ENCODE measurements at places on chromosomes 3 and 15.

DNA sequence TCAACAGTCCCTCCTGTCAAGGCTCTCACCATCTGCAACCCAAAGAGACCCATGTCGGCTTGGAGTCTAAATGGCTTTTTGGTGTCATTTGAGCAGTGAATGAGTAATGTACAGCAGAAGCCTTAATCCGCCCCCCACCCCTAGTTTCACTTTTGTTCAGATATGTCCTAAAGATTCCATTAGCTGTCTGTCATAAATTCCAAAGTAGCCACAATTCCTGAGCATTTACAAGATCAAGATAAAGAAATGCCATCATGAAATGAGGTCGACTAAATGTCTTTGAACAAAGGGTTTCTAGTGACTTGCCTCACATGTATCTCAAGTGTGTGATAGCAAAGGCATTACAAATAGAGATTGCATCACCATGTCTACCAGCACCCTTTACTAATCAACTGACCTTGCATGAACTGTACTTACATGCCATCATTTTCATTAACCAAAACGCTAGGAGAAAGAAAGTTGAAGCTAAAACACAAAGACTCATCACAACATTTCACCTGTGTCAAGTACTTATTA lies 123.8 kb upstream of the PHLDB2 start:
- H3K27me3 ChIP-seq: no peaks in the 10 kb centered on the region
- no peaks in the 10 kb centered on the region for H3K4me1 ChIP-seq
- H3K4me3 ChIP-seq: no peak overlapping the region
- no peak for DNase-seq
- no peak overlapping the region for H3K27ac ChIP-seq
- no peaks in the 10 kb centered on the region for H3K36me3 ChIP-seq

DNA sequence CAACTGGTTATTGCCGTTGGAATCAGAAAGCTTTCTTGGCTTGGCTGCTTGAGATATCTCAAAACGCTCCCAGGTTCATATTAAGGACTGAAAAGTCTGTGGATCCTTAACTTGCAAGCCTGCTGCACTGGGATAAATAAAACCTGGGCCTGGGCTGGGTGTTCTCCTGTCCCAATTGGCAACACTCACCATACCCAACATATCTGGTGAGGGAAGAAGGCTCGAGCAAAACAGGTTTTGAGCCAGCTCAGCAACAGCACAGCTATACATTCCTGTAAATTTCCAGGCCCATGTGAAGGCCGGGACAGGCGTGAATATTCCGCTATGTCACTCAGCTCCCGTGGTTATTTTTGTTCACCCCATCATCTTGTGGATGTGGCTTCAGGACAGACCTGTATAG lies 169.0 kb upstream of the BCL6 start:
- H3K27me3 ChIP-seq: no peaks in the 10 kb centered on the region
- DNase-seq: peak; percentile 70
- H3K36me3 ChIP-seq: no peaks in the 10 kb centered on the region
- H3K4me3 ChIP-seq: no peak overlapping the region
- peaks cover 5% of the 10 kb centered on the region for H3K4me1 ChIP-seq

DNA sequence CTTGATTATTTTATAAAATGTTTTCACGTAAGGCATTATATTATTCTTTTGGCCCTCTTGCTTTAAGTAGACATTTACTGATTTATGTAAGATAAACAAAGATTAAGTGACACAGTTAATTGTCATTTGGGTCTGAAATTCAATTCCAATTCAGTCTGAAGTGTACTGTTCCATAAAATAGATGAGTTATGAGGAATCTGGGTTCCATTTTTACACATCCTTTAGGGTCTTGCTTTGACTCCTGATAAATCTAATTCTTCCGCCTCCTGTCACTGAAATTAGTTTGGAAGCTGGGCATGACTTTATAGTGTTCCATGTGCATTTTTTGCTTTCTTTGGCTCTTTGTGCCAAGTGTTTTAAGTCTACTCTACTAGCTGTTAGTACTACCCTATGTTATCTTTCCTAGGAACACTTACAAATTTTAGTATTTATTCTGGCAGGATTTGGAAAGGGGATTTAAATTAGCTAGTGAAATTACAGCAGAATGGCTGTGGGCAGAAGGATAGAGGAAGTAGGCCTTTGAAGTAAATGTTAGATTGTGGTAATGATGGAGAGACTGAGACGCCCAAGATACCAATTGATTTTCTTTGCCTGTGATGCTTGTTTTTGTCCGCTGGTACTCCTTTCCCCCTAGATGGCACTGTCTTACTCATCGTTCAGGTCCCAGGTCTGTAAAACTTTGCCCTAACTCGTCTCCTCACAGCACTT lies 14.3 kb downstream of the ARL8B start:
- no peak overlapping the region for H3K4me3 ChIP-seq
- DNase-seq: no peak
- H3K27me3 ChIP-seq: no peaks in the 10 kb centered on the region
- peak overlapping the region; percentile 2 for H3K27ac ChIP-seq
- H3K4me1 ChIP-seq: no peaks in the 10 kb centered on the region

- no peaks in the 10 kb centered on the region for H3K27me3 ChIP-seq
- no peaks in the 10 kb centered on the region for H3K36me3 ChIP-seq
- no peak overlapping the region for H3K4me3 ChIP-seq
- peaks cover 14% of the 10 kb centered on the region for H3K4me1 ChIP-seq
- peak overlapping the region; percentile 39 for H3K27ac ChIP-seq
These were observed 66.9 kb downstream of the SMAD3 start for GRCh38 chr15:67132276-67132675.

GRCh38 chr3:28252001-28252431 lies 10.6 kb downstream of the CMC1 start:
- H3K36me3 ChIP-seq: no peaks in the 10 kb centered on the region
- H3K27ac ChIP-seq: no peak overlapping the region
- no peaks in the 10 kb centered on the region for H3K27me3 ChIP-seq
- H3K4me1 ChIP-seq: no peaks in the 10 kb centered on the region

GRCh38 chr3:147701195-147701594 lies 292.0 kb downstream of the ZIC1 start:
- no peak for DNase-seq
- H3K4me3 ChIP-seq: no peak overlapping the region
- no peak overlapping the region for H3K27ac ChIP-seq
- H3K36me3 ChIP-seq: no peaks in the 10 kb centered on the region

GRCh38 chr3:36166477-36166876 lies 213.8 kb upstream of the STAC start:
- H3K36me3 ChIP-seq: no peaks in the 10 kb centered on the region
- H3K4me1 ChIP-seq: no peaks in the 10 kb centered on the region
- H3K4me3 ChIP-seq: no peak overlapping the region
- H3K27me3 ChIP-seq: no peaks in the 10 kb centered on the region
- no peak overlapping the region for H3K27ac ChIP-seq
- no peak for DNase-seq

DNA sequence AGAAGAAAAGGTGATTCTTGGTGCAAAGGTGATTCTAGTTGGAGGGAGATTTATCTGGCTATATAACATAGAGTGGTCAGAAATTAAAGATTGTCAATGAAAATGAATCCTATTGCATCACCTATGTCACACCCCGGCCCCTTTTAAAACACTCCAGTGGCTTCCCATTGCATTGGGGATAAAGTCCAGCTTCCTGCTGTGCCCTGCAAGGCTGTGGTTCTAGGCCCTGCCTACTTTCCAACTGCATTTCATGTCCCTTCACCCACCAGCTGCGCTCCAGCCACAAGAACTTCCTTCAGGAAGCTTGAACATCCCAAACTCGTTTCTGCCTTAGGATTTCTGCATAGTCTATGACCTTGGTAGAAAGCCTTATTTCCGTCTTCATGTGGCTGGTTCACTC lies 118.7 kb upstream of the UMPS start:
- no peak overlapping the region for H3K4me3 ChIP-seq
- H3K27me3 ChIP-seq: no peaks in the 10 kb centered on the region
- no peak overlapping the region for H3K27ac ChIP-seq
- DNase-seq: no peak
- no peaks in the 10 kb centered on the region for H3K36me3 ChIP-seq

GRCh38 chr3:192727032-192727847 lies at the start of gene FGF12:
TSS of gene FGF12 (minus strand) at chr3:192727541.
- peak within 1 kb of the TSS; percentile 54 for H3K4me3 ChIP-seq
- H3K27me3 ChIP-seq: no peaks in the 10 kb centered on the region
- no peak within 1 kb of the TSS for H3K27ac ChIP-seq
- no peaks in the 10 kb centered on the region for H3K4me1 ChIP-seq

- H3K27ac ChIP-seq: peak overlapping the region; percentile 16
- no peaks in the 10 kb centered on the region for H3K36me3 ChIP-seq
- no peaks in the 10 kb centered on the region for H3K4me1 ChIP-seq
- no peaks in the 10 kb centered on the region for H3K27me3 ChIP-seq
- DNase-seq: no peak
These were observed 22.1 kb upstream of the TRA2B start for GRCh38 chr3:185959609-185960521.

GRCh38 chr3:155153242-155154186 lies 73.4 kb downstream of the MME start:
- no peak overlapping the region for H3K4me3 ChIP-seq
- H3K4me1 ChIP-seq: no peaks in the 10 kb centered on the region
- no peak for DNase-seq
- no peaks in the 10 kb centered on the region for H3K27me3 ChIP-seq
- no peaks in the 10 kb centered on the region for H3K36me3 ChIP-seq

GRCh38 chr3:143263852-143264513 lies 144.4 kb downstream of the CHST2 start:
- no peaks in the 10 kb centered on the region for H3K36me3 ChIP-seq
- DNase-seq: no peak
- no peaks in the 10 kb centered on the region for H3K27me3 ChIP-seq
- no peak overlapping the region for H3K27ac ChIP-seq
- H3K4me3 ChIP-seq: no peak overlapping the region

- H3K27me3 ChIP-seq: no peaks in the 10 kb centered on the region
- no peak overlapping the region for H3K4me3 ChIP-seq
- H3K27ac ChIP-seq: no peak overlapping the region
- H3K36me3 ChIP-seq: no peaks in the 10 kb centered on the region
These were observed 20.6 kb upstream of the GP9 start for GRCh38 chr3:129040039-129040336.

GRCh38 chr3:189589179-189589569 lies 42.0 kb upstream of the TP63 start:
- no peaks in the 10 kb centered on the region for H3K36me3 ChIP-seq
- no peak overlapping the region for H3K4me3 ChIP-seq
- no peak overlapping the region for H3K27ac ChIP-seq
- no peaks in the 10 kb centered on the region for H3K4me1 ChIP-seq
- DNase-seq: no peak

DNA sequence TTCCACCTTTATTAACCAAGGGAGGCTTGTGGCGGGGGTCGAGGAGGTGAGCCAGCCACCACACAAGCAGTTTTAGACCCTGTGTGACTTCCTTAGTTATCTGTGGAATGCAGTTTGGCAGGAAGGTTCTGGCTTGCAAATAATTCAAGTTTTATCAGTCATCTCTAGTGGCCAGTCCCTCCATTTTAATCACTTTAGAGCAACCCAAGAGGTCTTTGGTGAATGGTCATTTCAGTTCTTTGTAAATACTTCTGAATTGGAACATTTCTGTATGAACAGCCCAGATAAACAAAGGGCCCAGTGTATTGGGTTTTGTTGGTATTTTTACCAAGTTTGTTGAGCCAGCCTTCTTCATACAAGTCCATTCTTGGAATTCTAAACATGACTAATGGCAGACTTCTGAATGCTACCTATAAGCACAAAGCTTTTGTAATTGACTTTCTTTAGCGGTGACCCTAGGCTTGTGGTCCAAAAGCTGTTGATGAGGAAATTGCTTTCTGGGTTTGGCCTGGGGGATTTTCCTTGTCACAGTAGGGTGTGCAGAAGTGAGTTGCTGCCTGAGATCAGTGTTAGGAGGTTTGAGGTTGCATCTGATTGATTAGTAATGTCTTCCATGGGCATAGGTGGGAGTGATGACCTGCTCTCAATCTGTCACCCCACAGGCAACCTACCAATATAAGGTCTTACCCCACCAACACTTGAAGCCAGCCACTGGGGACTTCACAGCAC lies 193.3 kb upstream of the TOPAZ1 start:
- no peaks in the 10 kb centered on the region for H3K27me3 ChIP-seq
- DNase-seq: no peak
- no peaks in the 10 kb centered on the region for H3K4me1 ChIP-seq
- no peak overlapping the region for H3K4me3 ChIP-seq
- H3K27ac ChIP-seq: no peak overlapping the region

GRCh38 chr15:72249142-72249810 lies 18.3 kb upstream of the PKM start:
- peaks cover 27% of the 10 kb centered on the region for H3K36me3 ChIP-seq
- no peak overlapping the region for H3K27ac ChIP-seq
- H3K4me3 ChIP-seq: no peak overlapping the region
- DNase-seq: no peak
- no peaks in the 10 kb centered on the region for H3K4me1 ChIP-seq

DNA sequence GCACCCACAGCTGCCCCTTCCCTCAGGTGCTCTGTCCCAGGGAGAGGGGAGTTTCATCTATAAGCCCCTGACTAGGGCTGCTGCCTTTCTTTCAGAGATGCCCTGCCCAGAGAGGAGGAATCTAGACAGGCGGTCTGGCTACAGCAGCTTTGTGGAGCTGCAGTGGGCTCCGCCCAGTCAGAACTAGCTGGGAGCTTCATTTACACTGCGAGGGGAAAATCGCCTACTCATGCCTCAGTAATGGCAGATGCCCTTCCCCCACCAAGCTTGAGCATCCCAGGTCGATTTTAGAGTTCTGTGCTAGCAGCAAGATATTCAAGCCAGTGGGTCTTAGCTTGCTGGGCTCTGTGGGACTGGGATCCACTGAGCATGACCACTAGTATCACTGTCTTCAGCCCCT lies 181.2 kb upstream of the RARB start:
- H3K4me3 ChIP-seq: no peak overlapping the region
- no peak for DNase-seq
- H3K36me3 ChIP-seq: no peaks in the 10 kb centered on the region
- H3K27ac ChIP-seq: no peak overlapping the region
- H3K4me1 ChIP-seq: no peaks in the 10 kb centered on the region

- H3K27ac ChIP-seq: no peak overlapping the region
- H3K4me3 ChIP-seq: no peak overlapping the region
- no peaks in the 10 kb centered on the region for H3K36me3 ChIP-seq
- H3K4me1 ChIP-seq: no peaks in the 10 kb centered on the region
- no peaks in the 10 kb centered on the region for H3K27me3 ChIP-seq
These were observed 22.2 kb downstream of the SSR3 start for GRCh38 chr3:156532730-156533129.

DNA sequence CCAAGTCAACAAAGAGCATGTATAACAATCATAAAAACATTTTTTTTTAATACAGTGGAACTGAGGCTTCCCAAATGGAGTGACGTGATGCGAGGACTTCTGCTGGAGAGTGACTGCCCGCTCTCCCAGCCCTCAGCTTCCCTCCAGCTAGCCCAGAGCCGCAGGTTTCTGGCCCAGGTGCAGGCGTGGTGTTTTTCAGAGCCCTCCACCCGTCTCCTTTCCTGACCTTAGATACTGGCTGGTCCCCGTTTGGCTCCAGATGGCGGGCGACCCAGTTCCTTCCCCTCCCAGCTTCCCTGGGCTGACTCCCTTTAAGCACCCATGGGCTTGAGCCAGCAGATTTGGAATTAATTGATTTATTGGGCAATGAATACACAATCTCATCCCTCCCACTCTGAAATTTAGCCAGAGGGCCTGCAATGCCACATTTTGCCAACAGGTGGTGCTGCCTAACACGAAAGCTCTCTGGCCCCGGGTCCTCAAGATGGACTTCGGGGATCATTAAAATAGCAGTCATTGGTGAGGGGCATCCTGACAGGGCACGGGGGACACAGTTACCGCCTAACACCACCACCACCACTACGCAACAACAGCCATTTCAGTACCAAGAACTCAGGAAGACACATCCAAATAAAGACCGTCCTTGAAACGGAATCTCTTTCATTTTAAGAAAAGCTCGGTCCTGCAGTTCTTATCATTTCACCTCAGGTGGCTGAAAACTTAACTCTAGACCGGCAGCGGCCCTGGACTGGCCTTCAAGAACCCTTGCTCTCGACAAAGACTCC lies 47.5 kb upstream of the MUC4 start:
- no peak overlapping the region for H3K27ac ChIP-seq
- DNase-seq: peak; percentile 76
- H3K4me1 ChIP-seq: no peaks in the 10 kb centered on the region
- no peaks in the 10 kb centered on the region for H3K36me3 ChIP-seq

All from breast epithelium (tissue), 4 donors.